Hippocampal formation (tissue), 2 donors: ENCODE measurements at places on chromosomes 12 and 14.

DNA sequence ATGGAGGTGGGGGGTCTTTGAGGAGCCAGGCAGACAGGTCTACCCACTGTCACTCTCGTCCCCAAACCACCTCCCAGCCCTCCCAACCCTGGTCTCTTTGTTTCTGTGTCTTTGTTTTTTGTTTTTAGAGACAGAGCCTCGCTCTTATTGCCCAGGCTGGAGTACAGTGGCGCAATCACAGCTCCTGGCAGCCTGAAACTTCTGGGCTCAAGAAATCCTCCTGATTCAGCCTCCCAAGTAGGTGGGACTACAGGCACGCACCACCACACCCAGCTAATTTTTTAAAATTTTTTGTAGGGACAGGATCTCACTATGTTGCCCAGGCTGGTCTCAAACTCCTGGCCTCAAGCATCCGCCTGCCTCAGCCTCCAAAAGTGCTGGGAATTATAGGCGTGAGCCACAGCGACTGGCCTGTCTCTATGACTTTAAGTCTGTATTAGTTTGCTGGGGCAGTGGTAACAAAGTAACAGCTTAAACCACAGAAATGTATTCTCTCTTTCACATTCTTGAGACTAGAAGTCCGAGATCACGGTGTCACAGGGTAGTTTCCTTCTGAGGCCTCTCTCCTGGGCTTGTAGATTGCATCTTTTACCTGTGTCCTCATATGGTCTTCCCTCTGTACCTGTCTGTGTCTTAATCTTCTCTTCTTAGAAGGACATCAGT lies 26.1 kb downstream of the DTX1 start:
- DNase-seq, result no peak

GRCh38 chr12:2172491-2173214 lies 119.9 kb downstream of the CACNA1C start:
- DNase-seq, result no peak

- DNase-seq, result no peak
Measured at GRCh38 chr14:33914676-33915516, 36.0 kb downstream of the EGLN3 start.

- DNase-seq, result no peak
Measured at GRCh38 chr12:123089631-123090353, 61.1 kb downstream of the PITPNM2 start.

- DNase-seq, result peak; percentile 24
Measured at GRCh38 chr14:63770187-63770807, 42.4 kb upstream of the SGPP1 start.

GRCh38 chr12:100574187-100575074 lies 947 bp downstream of the GAS2L3 start:
- DNase-seq, result no peak

DNA sequence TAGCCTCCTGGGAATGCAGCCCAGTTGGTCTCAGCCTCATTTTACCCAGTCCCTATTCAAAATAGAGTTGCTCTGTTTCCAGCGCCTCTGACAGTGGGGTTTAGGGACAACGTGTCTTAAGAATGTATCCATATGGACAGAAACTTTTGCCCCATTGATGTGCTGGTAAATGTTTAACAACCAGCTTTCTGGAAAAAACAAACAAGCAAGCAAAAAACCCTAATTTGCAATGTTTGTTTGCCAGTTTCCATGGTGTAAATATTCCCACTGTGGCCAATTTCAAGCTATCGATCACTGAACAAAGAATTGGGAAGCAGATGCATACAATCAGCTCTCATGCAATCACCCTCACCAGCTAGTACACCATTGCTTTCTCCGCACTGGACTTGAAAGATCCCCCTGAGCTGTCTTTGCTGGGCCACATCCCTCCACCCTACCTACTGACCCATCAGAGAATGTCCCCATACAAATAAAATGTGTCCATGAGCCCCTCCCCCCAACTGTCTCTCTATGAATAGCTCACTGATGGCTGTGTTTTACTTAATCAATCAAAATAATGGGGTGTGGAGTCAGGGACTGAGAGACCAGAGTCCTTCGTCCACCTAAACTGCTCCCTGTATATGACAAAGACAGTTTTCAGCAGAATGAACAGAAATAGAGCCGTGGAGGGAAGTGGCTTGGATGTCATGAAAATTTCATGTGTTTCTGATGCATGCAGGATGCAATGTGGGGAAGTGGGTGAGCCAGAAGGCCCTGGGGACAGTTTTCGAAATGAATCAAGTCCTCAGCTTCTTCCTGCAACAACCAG lies 40.8 kb downstream of the CCDC60 start:
- peak; percentile 41 for DNase-seq

DNA sequence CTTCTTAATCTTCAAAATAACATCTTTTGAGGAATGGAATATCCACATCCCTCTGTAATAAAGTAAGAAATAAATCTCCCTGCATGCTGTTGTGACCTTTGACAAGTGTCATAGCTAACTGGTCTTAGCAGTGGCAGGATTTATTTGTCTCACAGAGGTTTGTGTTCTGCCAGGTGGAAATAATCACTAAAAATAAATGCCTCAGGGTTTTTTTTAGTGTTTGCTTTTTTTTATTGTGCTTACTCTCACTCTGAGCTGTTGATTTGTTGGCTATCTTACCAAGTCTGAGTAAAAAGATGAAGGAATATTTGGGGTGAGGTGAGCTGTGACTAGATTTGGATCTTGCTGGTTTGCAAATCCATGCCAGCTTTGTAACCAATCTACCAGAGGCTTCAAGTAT lies 285.4 kb downstream of the ALG10B start:
- DNase-seq, result no peak

DNA sequence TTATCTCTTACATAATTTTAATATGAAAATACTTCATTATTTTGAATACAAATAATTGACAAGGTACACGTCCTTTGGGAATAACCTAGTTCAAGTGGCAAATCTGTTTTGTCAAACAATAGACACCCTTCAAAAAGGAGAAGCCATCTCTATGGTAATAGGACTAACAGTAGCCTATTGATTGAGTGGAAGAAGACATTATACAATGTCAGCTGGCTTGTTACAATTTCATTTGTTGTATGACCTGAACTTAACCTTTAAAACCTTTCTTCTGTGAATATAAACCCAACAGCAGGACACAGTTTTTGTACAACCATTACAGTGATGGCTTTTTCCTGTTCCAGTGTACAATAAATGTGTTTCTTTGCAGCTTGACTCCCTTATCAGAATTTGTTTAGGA lies 8.1 kb downstream of the TMEM260 start:
- no peak for DNase-seq

GRCh38 chr12:13666806-13667205 lies 314.6 kb downstream of the GRIN2B start:
- no peak for DNase-seq

GRCh38 chr14:60485598-60486251 lies at the start of gene C14orf39:
Gene C14orf39 (minus strand): TSS chr14:60486063. CDS start chr14:60485078, 985 bp downstream.
- DNase-seq, result no peak

- no peak for DNase-seq
Measured at GRCh38 chr14:56881181-56881580, 70.9 kb upstream of the OTX2 start.

DNA sequence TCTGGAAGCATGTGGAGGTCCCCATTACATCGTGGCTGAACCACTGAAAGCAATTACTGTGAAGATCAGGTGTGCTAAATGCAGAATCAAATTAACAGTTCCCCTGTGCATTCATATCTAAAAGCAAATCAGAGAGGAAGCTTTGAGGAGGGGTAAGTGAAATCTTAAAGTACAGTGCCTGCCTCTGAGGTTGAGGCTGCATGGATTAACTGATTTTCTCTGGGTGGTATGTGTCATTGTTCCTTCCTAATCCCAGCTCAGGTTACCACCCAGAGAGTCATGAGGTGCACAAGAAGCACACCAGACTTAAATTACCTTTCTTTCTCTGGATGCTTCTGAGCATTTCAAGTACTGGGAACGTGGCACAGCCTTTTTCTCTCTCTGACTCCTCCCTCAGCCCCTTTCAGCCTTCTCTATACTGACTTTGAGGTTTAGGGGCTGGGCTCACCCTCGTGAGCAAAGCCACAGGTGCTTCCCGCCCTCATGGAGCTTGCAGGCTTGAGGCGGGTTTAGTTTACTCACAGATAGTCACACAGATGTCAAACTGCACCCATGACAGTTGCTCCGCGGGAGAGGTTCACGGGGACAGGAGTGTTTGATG lies 237.6 kb upstream of the CRY1 start:
- no peak for DNase-seq

DNA sequence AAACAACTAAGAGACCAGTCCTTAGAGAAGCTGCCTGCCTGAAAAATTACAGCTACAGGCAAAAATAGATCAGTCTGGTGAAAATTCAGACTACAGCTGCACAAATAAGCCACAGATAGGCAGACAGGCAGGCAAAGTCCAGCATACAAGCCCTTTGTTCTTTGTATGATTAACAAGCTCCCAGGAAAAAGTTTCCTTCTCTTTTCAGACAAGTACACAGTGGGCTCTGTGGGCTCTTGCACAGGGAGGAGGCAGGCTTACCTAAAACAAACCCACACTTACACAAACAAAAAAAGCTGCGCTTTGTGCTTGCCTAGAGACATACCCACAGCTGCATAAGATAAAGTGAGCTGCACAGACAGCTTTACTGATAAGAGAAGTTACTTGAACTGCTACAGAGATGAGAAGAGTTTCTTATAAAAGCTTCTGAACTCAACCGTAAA lies 7.7 kb downstream of the OR6C68 start:
- DNase-seq, result no peak

GRCh38 chr14:92451245-92451644 lies 62.3 kb upstream of the RIN3 start:
- DNase-seq, result no peak

- peak; percentile 78 for DNase-seq
Measured at GRCh38 chr12:62933220-62933601, 1.7 kb downstream of the PPM1H start.

DNA sequence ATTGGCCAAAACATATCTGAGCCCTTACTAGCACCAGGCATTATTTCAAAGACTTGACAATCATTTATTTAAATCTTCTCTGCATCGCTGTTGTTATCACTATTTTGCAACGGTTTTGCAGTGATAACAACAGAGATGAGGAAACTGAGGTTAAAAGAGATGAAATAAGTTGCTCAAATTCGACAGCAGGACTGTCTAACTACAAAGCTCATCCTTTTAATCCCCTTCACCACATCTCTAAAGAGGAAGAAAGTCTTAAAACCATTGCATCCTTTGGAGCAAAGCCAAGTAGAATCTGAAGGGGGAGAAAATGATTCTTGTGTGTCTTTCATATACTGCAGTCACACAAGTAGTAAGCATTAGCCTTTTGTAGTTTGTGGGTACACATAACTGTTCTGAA lies 14.8 kb upstream of the ETNK1 start:
- no peak for DNase-seq

DNA sequence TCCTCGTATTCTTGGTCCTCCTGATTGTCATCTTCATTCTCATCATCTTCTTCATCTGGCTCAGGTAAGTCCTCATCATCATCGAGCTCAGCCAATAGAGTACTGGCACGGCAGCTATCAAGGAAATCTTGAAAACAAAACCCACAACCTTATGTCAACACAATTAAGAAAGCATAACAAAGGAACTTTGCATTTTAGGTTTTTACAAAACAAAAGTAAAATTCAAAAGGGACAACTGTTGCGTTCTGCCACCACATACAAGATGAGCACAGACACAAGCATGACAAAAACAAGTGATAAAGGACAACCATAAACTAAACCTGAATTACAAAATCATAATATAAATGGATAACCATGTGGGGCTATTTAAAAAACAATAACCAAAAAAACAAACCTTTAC lies 84.7 kb downstream of the HECTD1 start:
- no peak for DNase-seq

- DNase-seq, result no peak
Measured at GRCh38 chr12:57842342-57843294, 3.9 kb downstream of the CTDSP2 start.

DNA sequence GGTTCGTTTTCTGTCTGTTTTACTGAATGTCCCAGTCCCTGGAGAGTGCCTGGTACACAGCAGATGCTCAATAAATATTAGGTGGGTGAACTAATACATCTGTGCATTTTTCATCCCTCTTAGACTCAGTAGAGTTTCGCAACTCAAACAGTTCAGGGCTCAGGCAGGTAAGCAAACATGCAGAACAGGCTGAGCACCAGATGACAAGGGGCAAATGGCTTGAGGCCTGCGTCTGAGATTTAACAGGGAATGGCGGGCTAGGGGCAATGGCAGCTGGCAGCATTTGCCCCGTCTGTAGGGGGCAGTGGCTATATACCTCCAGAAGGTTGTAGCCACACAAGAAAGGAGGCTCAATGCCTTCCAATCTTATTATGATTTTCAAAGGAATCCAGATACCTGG lies 8.6 kb upstream of the RAN start:
- DNase-seq, result no peak

DNA sequence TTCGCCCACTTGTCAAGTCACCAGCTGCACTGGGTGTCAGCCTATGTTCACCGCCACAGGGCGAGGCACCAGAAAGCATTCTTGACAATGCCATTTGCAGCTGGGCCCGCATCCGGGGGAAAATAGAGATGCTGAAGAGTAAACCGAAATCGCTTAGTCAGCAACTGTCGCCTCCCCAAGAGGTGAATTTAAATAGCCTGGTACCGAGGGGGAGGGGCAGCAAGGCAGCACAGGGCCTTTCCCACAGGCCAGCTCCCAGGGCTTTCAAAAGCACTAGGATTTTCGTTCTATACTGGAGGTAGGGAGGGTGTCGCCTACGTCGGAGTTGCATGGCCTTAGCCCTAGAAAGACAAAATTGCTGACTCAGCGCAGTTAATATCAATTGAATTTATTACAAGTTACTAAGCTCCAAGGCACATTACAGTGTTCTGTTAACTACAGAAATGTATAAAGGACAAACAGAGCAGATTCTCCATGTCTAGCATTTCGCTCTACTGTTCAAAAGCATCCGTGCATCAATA lies 4.3 kb downstream of the IRF2BPL start:
- DNase-seq, result no peak

DNA sequence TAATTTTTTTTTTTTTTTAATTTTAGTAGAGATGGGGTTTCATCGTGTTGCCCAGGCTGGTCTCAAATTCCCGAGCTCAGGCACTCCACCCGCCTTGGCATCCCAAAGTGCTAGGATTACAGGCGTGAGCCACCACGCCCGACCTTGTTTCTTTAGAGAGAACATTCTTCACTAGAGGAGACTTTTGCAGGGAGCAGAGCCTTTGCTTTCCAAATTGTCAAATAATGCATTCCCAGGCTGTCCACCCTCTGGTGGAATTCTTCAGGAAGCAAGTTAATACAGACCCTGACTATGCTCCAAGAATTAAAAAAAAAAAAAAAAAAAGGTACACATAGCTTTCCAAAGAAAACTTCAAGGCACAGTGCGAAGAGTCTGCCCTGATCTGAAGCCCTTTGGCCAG lies 6.8 kb downstream of the ALDH1L2 start:
- DNase-seq, result no peak

DNA sequence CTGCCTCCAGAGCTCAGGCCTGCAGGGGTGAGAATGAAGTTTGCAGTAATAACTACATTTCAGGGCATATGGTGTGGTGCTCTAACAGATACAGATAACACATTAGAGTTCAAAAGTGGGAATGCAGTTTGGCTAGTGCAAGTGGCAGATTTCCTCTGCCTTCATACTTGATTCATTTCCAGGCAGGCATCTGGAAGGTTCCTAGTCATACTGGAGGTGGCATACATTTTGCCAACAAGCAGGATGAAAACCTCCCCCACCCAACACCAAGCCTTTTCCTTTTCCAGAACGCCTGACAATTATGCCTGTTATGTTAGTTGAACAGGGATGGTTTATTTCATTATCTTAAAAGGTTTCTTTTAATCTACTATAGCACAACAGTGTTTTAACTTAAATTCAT lies 24.3 kb downstream of the VTI1B start:
- DNase-seq, result no peak

GRCh38 chr14:45650754-45651153 lies 397.8 kb upstream of the MIS18BP1 start:
- DNase-seq, result no peak
